Stimulated activated CD8-positive, alpha-beta memory T cell treated with anti-CD3 and anti-CD28 coated beads, Interleukin-4, amount 100 ng/mL, for 4 hours (primary cell): ENCODE measurements at places on chromosomes 3 and 15.

- no peak for DNase-seq
Measured at GRCh38 chr15:34124651-34125050, 22.8 kb downstream of the PGBD4 start.

DNA sequence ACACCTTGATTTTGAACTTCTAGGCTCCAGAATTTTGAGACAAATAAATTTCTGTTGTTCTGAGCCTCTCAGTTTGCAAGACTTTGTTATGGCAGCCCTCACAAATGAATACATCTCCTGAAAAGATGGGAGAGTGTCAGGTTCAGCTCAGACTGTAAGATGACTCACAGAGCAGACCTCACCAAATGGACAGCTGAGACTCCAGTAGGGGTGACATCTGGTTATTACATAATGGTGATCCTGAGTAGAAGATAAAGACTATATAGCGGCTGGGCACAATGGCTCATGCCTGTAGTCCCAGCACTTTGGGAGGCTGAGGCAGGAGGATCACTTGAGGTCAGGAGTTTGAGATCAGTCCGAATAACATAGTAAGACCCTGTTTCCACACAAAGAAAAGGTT is 26.2 kb upstream of the MTMR14 start:
- no peak for DNase-seq

- DNase-seq = no peak
Measured at GRCh38 chr15:60969658-60970057, 259.4 kb downstream of the RORA start.

DNA sequence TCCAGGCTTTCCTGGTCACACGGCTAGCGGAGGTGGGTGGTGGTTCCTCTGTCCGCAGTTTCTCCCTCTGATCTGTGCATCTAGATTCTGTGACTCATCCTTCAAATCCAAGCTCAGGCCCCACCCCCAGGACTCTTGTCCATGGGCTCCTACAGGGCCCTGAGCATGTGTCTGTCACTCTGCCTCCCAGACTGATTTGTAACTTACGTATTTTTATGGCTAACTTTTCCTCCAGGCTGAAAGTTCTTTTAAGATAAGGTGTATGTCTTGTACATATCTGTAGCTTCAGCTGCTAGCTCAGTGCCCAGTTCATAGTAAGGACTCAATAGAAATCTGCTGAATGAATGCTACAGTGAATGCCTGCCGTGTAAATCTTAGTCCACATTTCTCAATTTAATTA is 8.0 kb downstream of the ESYT3 start:
- no peak for DNase-seq

GRCh38 chr3:116039651-116039985 is 405.7 kb downstream of the LSAMP start:
- no peak for DNase-seq

DNA sequence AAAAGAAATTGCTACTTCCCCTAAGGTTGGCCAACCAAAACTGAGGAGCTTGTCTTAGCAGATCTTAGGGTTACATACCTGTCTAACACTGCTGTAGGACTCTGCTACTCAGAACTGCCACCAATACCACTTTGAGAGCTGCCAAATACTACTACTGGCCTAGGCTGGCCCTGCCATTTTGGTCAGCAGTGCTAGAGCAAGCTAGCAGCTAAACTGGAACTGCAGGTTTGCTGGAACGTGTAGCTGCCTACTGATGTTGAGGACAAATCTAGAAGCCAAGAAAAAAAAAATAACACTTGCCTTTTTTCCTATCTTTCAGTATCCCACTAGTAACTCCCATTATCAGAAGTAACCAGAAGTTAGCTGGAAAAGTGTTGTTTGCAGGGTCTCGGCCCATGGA is 387.4 kb downstream of the RBMS3 start:
- no peak for DNase-seq

DNA sequence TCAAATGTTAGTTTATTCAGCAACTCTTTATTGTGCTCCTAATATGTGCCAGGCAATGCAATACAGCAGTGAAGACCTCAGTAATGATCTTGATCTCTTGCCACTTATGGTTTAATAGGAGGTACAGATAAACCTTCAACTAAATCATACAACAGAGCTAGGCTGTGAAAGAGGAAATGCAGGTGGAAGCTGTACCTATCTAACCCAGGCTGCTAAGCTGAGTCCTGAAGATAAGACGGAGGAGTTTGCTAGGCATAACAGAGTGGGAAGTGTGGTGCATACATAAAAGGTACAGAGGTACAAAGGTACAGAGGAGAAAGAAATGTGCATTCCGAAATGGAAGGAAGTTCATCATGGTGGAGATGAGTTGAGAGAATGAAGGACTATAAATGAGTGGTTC is 35.0 kb downstream of the KBTBD8 start:
- DNase-seq = no peak

GRCh38 chr3:65732051-65732935 is 306.4 kb downstream of the MAGI1 start:
- DNase-seq = no peak

- DNase-seq = no peak
Measured at GRCh38 chr15:60660290-60661051, 181.5 kb upstream of the ICE2 start.

DNA sequence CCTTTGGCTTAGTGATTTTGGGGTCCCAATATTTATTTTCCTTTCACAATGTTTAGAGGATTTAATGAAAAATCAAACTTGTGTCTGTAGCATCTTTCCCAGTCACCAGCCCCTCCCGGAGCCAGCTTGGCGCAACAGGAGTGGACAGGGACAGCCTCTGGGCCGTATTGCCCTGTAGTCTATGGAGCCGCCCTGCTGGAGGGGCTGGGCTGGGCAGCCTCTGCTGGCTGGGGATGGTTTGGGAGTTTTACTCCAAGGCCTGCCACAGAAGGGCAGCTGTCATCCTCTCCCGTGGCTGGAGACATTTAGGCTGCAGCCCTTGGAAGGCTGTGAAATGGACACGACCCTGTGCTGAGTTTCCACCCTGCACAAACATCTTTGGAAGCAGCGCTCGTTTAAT is 89.4 kb upstream of the RGMA start:
- no peak for DNase-seq

GRCh38 chr3:112354642-112355306 is 21.8 kb downstream of the CD200 start:
- no peak for DNase-seq

DNA sequence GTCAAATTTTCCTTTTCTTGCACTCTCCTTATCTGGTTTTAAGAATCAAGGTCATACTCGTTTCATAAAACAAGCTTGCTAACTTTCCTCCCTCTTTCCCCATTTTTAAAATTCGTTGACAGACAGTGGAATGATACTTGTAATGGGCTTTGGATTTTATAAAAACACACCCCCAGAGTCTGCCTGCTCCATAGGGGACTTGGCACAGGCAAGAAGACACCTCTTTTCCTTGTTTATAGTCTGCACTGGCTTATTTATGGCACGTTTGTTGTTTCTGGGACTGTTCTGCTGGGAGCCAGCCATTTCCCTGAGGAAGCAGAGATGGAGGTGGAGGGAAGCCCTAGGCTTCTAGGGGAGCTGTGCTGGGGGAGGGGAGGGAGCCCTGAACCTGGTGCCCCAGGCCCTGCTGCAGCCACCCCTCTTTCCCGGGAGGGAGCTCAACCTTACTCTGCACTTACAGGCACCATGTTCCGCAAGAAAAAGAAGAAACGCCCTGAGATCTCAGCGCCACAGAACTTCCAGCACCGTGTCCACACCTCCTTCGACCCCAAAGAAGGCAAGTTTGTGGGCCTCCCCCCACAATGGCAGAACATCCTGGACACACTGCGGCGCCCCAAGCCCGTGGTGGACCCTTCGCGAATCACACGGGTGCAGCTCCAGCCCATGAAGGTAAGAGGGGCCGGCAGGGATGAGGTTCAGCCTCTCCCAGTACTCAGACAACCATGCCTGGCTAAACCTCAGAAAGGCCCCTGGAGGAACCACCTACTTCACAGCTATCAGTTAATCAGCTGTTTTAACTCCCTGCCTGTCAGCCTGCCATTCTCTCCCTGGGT is 18.3 kb downstream of the ANKRD63 start:
- no peak for DNase-seq

DNA sequence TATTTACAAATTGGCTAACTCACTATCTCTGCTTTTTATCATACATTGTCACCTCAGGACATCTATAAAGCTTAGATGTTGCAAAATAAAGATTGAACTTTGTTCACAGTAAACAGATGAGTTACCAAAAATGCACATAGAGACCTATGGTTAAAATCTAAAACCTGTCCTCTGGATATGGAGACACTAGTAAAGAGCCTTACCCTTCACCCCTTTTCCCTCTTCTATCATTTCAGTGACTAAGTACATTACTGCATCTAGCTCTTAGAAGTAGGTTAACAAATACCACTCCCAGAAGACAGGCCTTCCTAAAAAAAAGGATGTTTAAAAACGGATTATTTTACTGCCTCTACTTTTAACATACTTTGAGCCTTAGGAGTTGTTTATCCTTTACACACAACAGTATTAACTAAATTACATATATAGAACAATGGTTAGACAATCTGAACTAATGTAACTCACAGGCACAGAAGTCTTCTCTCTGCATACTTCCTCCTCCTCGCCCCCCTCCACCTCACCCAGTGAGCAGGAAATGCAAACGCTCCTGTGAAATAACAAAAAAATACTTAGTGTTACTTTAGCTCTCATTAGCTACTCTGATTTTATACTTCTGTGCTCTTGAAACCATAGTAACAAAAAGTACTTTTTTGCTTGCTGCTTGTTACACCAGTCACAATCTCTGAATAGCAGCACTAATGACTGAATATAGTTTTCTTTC is 23.3 kb downstream of the IREB2 start:
- DNase-seq = no peak

- no peak for DNase-seq
Measured at GRCh38 chr3:132804498-132804897, 82.3 kb upstream of the NPHP3 start.

DNA sequence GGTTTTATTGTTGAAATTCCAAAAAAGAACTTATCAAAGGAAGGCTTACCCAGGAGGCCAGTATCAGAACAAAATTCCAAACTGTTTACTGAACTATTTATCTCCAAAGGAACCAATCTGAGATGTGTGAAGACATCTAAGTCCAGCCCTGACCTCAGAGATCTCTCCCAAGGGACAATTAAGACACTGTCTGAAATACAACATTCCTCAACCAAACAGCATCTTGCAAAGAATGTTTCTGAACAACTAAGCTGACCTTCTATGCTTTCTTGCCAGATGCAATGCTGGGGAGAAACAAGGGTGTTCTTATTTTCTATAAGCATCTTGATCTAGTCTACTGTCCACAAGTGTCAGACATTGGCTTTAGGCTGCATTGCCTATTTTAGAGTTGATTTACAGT is 13.6 kb downstream of the PDZRN3 start:
- DNase-seq = no peak

DNA sequence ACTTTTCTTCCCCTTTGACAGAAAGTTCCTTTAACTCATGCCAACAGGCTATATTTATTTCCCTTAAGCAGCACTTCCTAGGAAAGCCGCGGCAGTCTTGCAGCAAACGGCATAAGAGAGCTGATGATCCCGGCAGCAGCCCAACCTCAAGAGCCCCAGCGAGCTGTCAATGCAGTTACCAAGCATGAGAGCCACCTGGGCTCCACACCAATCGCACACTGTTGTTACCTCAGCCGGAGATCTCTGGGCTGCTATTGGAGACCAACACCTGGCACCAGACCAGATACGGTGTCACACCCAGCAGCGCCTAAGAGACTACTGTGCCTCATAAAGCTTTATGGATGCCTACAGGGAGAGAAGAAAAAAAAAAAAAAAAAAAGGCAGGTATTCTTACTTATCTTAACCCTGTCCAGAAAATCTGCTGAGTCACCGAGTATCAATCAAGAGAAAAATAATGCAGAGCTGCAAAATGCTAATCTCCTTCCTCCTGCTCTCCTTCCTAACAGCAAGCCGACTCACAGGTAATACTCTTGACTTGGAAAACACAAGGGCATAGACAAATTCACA is 11.7 kb downstream of the ABCC5 start:
- no peak for DNase-seq

DNA sequence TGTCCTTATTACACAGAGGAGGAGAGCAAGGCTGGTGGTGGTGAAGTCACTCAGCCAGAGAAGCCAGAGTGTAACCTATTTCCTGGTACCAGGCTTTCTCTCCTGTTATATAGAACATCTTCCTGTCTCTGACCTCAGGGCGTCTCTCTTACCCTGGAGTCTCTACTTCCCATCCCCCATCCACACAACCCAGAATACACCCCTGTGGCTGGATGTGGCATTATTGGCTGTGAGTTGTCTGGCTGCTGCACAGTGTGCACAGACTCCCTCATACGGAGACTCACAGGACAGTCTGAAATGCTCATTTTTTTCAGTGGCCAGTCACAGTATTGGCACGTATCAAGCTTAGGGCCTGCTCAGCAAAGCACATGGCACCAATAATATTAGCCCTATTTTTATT is 8.6 kb downstream of the PODXL2 start:
- DNase-seq = no peak

GRCh38 chr15:90765966-90766365 is 48.8 kb downstream of the BLM start:
- no peak for DNase-seq

GRCh38 chr15:25182736-25183445 is 228.1 kb downstream of the SNRPN start:
- DNase-seq = no peak

DNA sequence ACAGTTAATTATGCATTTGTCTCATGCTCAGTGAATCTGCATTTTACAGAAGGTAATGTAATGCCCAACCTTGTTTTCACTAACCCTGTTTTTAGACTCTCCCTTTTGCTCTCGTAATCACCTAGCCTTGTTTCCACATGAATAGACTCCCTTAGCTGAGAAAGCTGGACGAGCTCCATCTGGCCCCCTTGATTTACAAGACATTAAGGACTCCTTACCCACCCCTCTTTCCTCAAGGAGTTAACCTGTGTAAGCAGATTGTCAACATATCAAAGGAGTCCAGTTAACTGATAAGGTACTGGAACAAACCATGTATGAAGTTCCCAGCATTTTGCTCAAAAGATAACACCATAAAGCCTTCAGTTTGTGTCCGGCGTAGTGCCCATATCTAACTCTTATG is 99.6 kb downstream of the VPS8 start:
- no peak for DNase-seq

GRCh38 chr3:195184716-195185421 is 86.1 kb downstream of the XXYLT1 start:
- no peak for DNase-seq

DNA sequence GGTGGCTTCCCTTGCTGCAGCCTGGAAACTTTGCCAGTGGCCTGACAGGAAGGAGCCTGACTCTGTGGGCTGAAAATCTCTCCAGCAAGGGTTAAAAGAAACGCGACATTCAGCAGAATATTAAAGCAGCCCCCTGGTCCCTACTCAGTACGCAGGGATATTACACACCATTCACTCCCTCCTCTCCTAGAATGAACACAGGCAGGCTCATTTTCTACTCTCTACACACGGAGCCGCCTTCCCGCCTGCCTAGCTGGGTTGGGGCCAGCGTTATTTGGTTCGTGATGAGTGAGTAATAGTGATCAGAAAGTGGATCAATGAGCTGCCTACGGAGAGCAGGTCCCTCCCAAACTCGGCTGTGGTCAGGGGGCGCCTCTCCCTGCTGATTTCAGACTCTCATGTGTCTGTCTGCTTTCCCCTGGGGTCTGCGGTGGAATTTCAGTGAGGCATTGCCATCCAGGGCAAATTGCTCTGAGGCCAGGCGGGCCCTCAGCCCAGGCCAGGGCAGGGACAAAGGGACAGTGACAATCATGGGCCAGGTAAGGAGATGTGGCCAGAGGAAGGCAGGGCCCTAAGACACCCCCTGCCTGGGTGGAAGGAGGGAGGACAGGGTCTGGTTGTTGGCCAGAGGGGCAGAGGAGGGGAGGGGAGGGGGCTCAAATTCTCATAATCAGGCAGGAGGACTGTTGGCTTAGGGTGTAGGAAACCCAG is 2.8 kb downstream of the EPHB1 start:
- DNase-seq = no peak
